ENCODE measurements at places on chromosomes 7 and 10.

- DNase-seq = no peak
Observed at GRCh38 chr7:99014113-99014985, 129.6 kb downstream of the SMURF1 start.

DNA sequence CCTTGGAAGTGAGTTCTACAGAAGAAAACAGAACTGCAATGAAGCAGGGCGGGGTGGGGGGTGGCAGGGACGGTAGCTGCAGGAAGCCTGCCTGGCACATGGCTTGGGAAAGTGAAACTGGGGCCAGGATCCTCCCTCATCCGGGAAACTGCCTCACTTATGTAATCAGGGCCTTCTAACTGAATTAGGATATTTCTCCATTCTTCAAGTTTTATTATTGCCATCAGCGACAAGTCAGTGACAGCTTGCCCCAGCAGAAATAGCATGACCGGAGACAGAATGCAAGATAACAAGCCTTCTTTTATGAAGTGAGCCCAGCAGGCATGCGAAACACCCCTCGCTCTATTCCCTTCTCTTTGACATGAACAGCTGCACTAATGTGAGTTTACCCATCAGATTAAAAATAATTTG is 77.5 kb upstream of the CACUL1 start:
- DNase-seq = no peak

- no peak for DNase-seq
Observed at GRCh38 chr7:41889472-41889871, 186.6 kb upstream of the INHBA start.

- DNase-seq = no peak
Observed at GRCh38 chr10:113843972-113844485, 9.9 kb downstream of the DCLRE1A start.

GRCh38 chr10:24156686-24157085 is 52.3 kb upstream of the KIAA1217 start:
- no peak for DNase-seq

GRCh38 chr7:30817371-30817767 is 46.2 kb downstream of the MINDY4 start:
- DNase-seq = no peak

DNA sequence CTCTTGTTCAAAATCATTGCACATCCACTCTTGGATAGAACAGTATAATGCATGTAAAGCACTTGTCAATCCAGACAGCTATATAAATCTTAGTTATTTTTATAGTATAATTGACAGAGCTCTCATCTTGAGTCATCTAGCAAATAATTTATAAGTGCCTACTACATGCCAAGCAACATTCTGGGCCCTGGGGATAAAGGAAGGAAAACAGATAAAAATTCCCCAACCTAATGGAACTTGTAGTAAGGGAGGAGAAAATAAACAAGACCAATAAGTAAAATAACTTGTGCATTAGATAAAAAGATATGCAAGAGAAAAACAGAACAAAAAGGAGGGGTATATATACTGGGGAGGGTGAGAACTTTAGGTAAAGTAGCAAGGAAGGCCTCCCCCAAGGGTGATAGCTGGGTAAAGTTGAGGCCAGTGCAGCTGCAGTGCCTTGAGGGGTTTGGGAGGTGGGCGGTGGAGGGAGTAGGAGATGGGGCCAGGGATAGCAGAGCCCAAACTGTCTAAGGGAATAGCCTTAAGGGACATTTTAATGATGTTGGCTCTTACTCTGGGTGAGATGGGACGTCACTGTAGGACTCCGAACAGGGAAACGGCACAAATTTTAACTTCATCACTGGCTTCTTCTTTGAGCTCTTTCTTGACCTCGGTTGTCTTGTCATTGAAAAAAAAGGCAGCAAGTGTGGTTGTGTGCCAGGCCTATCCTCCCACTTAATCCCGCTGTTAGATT is 79.3 kb upstream of the SEC61G start:
- no peak for DNase-seq

GRCh38 chr7:89401690-89402089 is 606.2 kb upstream of the TEX47 start:
- no peak for DNase-seq

DNA sequence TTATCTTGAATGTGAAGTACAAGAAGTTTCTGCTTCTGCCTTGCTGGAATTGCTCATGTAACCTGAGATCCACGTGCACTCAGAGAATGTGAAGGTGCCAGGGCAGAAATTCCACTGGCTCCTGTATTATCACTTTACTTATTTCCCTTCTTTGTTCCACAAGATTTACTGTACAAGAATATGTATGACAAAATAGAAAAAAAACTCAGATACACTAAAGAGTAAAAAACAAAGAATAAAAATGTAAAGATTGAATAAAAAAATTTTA is 43.0 kb downstream of the PLCE1 start:
- no peak for DNase-seq

DNA sequence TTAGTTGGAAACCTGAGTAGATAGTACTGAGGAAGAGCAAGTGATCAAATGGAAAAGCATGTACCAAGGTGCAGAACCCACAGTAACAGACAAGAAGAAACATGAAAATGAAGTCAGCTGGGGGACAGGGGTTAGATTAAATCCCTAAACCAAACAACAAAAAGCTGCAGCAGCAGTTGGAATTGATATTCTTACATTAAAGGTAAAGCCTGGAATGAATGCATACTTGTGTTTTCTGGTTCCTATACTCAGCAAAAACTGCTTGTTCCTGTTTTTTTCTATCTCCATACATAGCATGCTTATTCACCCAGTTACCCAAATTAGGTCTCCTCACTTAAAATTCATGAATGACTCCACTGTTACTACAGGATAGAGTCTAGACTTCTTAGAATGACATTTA is 92.4 kb downstream of the TPST1 start:
- DNase-seq = no peak

GRCh38 chr10:27388761-27389399 is 115.2 kb upstream of the RAB18 start:
- no peak for DNase-seq

DNA sequence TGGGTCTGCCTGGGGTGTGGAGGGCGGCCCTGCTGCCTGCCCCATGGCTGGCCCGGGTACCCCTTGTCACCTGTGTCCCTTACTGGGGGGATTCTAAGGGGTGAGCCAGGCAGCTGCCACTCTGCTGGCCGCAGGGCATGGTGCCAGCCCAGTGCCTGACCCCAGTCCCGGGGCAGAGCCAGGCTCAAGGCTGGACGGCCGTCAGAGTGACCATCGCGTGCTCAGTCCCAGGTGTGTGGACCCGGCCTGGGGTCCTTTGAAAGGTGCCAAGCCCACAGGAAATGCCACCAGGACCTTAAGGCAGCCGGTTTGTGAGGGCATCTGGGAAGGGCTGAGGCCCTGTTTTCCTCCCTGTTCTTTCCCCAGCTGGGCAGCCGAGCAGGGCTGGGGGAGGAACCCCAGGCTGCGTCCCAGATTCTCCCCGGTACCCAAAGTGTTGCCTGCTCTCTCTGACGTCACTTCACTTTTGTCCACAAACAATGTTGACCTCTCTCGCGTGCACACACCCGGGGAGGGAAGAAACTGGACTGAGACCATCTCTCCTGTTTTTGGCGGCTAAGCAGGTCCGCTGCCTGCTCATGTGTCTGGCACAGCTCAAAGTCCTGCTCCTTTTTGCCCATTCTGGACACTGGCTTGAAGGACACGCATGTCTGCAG is 37.6 kb downstream of the PAPOLB start:
- DNase-seq = no peak

- DNase-seq = no peak
Observed at GRCh38 chr7:85488406-85488805, 301.6 kb upstream of the SEMA3D start.

DNA sequence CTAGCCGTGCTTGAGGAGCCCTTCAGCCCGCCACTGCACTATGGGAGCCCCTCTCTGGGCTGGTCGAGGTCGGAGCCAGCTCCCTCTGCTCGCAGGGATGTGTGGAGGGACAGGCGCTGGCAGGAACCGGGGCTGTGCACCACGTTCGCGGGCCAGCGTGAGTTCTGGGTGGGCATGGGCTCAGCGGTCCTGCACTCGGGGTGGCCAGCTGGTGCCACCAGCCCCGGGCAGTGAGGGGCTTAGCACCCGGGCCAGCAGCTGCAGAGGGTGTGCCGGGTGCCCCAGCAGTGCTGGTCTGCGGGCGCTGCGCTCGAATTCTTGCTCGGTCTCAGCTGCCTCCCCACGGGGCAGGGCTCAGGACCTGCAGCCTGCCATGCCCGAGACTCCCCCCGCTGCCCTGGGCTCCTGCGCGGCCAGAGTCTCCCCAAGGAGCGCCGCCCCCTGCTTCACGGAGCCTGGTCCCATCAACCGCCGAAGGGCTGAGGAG is 90.8 kb upstream of the NRG3 start:
- no peak for DNase-seq

DNA sequence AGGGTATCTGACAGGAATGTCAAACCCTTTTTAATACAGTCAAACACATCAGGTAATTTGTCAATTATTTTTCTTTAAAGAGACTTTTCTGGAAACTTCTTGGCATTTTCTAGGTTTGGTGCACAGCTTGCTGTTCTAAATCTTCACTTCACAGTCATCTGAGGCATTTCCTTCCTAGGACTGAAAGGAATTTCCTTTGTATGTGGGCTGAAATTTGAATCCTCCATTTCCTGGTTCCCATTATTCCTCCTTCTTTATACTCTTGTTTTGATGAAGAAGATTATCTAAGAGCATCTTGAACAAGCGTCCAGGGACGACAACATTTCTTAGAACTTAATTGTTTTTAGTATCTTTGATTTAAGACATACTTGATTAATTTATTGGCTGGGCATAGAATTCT is 24.9 kb downstream of the CALD1 start:
- no peak for DNase-seq

DNA sequence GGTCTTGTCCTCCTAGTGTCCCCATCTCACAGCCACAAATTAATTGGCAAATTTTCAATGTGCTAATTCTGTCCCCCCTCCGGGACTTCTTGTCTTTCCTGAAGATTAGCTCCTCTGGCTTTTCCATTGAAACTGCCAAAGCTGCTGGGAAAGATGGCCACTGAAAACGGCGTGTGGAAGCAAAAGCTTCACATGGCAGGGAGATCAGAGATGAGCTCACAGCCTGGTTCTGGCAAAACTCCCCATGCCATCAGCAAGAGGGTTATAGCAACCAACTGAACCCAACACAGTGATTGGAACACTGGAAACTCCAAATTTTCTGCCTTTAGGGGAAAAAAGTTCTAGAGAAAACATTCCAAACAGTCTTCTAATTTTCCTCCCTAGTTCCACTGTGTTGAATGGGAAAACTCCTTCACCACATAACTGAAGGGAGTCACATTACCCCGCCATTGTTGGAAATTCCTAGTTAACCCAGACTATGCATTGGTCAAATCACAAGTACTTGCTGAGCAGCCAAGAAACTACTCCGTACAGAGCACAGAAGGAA is 37.0 kb downstream of the NRAP start:
- no peak for DNase-seq

DNA sequence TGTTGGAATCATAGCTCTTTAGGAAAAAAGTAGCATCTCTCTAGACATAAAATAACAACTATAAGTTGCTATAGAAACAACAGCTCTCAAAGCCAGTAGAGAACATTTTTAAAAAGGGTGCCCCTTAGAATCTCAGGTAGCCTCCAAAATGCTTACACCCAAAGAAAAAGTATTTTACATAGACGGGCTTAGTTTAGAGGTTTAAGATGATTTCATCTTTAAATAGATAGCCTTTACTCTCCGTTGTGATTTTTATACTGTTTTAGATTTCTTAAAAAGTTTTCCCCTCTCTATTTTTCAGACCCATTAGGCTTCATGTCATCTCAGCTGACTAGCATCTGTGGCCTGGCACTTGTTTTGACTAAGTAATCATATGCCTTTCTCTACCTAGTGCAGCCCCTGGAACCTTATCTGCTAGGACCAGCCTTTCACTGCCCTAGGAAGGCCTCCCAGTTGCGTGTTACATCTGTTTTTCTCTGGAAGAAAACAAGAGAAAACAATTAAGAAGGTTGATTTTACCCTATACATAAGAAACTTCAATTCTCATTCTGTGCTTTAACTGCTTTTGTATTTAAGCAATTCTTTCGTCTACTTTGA is 6.9 kb upstream of the BPGM start:
- no peak for DNase-seq

- no peak for DNase-seq
Observed at GRCh38 chr7:105204953-105205352, 183.8 kb downstream of the SRPK2 start.

- DNase-seq = no peak
Observed at GRCh38 chr7:129371487-129371886, 62.7 kb upstream of the STRIP2 start.

DNA sequence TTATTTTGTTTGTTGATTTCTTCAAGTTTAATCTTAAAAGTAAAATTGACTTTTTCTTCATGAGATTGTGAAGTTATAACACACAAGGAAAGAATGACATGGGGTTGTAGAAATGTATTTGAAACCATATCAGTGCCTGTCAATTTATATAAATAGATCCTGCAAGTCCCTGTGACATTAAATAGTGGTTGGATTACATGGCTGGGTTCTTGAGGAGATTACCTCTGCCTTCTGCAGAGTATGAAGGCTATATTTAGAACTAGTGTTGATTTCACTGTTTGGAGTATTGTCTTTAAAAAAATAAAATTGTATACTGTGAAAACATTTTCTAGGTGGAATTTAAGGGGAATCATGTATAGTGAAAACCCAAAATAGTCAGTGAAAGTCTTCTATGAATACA is 385.8 kb upstream of the SMIM30 start:
- DNase-seq = no peak

- no peak for DNase-seq
Observed at GRCh38 chr7:98518159-98518947, 98.7 kb upstream of the NPTX2 start.

- DNase-seq = no peak
Observed at GRCh38 chr7:105943486-105943885, 19.6 kb upstream of the CDHR3 start.

- DNase-seq = no peak
Observed at GRCh38 chr7:127751490-127752448, 99.8 kb downstream of the SND1 start.

GRCh38 chr7:95690367-95690947 is 81.9 kb upstream of the DYNC1I1 start:
- DNase-seq = no peak

DNA sequence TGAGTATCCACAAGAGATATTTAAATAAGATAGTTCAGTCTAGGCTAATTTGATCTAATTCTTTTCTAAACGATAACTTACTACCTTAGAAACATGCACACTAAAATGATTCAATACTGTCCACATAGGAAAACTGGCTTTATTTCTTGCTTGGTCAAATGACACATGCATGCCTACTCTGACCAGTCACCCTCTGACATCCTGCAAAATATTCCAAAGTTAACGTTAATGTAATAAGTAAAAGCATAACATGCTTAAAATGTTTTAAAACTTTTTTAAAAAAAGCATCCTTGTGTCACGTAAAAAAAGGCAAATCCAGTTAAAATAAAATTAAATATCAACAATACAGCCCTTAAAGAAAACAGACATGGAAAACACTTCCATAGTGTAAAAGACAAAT is 70.2 kb downstream of the UBE2H start:
- DNase-seq = no peak
